ENCODE measurements at places on chromosomes 13 and 19. TPM values are rescaled to one million over a fixed set of nuclear protein-coding genes. Genes with fewer than 3 reads are reported as not detected.

PBX4 gene
- 6.6 TPM for total RNA-seq

MEF2B gene
- 0.34 TPM for total RNA-seq

URAD gene
- total RNA-seq: not detected

RFX1 gene
- total RNA-seq: 9.0 TPM

Data from A375 (cell line).